ENCODE measurements at places on chromosomes 1 and 21. TPM values are rescaled to one million over a fixed set of nuclear protein-coding genes. Genes with fewer than 3 reads are reported as not detected.

DNA sequence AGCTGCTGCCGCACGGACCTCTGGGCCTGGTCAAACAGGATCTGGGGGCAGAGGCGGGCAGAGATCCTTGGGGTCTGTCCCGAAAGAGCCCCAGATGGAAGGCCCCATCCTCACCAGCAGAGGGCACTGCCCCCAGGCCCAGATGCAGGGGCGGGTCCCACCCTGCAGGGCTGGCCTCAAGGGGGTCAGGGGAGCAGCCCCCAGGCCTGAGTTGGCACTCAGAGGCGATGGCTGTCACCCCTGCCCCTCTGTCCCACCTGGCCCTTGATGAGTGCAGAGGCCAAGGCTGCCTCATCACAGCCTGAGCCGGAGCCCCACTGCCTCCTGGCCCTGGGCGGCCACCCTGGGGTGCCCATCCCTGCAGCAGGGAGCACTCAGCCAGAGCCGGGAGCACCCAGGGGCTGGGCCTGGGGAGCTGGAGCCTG, 5.7 kb downstream of the ACAP3 start:
- DNase-seq = no peak

GRCh38 chr1:185453496-185454192, 136.6 kb upstream of the IVNS1ABP start:
- no peak for DNase-seq

- DNase-seq = no peak
Observed at GRCh38 chr1:29387210-29387609, 150.9 kb downstream of the PTPRU start.

Gene CXADR
- total RNA-seq = 24.5 TPM
